ENCODE measurements at places on chromosomes 1 and 21. TPM values are rescaled to one million over a fixed set of nuclear protein-coding genes. Genes with fewer than 3 reads are reported as not detected.

GRCh38 chr1:78586572-78586971 is 33.7 kb upstream of the IFI44L start:
- H3K27me3 ChIP-seq, result peaks cover 5% of the 10 kb centered on the region
- H3K4me3 ChIP-seq, result no peak overlapping the region
- H3K4me1 ChIP-seq, result no peaks in the 10 kb centered on the region
- H3K36me3 ChIP-seq, result no peaks in the 10 kb centered on the region
- no peak overlapping the region for H3K27ac ChIP-seq

DNA sequence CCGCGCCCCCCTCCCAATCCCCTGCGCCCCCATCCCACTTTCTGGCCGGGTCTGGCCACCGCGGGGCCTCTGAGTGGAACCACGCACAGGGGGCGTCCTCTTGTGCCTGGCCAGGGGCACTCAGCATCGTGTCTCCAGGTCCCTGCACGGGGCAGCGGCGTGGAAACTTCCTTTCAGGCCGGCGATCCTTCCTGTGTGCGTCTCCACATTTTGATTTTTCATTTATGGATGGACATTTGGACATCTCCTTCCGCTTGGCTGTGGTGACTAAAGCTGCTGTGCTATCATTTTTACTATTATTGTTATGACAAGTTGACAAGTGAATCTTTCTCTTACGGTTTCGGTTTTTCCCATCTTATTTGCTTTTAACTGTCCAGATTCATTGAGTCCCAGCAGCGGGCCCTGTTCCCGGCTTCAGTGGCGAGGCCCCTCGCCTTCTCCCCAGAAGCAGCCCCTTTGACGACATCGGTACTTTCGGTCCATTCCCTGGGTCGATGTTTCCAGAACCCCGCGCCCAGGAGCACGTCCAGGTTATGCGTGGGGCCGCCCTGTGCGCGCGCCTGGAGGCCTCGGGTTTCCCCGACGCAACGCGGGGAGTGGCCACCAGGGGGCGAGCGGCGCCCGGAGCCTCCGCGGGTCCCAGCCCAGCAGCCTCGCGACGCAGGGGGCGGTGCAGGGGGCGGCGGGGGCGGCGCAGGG is 12.4 kb upstream of the SLC19A1 start:
- peaks cover 36% of the 10 kb centered on the region for H3K4me1 ChIP-seq
- H3K36me3 ChIP-seq, result no peaks in the 10 kb centered on the region
- peaks cover 3% of the 10 kb centered on the region for H3K27me3 ChIP-seq
- H3K27ac ChIP-seq, result peak overlapping the region; percentile 89
- DNase-seq, result peak; percentile 89

- H3K27me3 ChIP-seq, result no peaks in the 10 kb centered on the region
- DNase-seq, result no peak
- H3K27ac ChIP-seq, result no peak overlapping the region
- H3K4me3 ChIP-seq, result no peak overlapping the region
- peaks cover 21% of the 10 kb centered on the region for H3K4me1 ChIP-seq
- H3K36me3 ChIP-seq, result peaks cover 8% of the 10 kb centered on the region
Measured at GRCh38 chr21:43983860-43984420, 28.2 kb upstream of the TRAPPC10 start.

The LEFTY2 gene
- total RNA-seq, result not detected

GRCh38 chr1:34415140-34415539 is 238.4 kb downstream of the C1orf94 start:
- H3K27me3 ChIP-seq, result no peaks in the 10 kb centered on the region
- H3K27ac ChIP-seq, result no peak overlapping the region
- H3K4me3 ChIP-seq, result no peak overlapping the region
- no peaks in the 10 kb centered on the region for H3K36me3 ChIP-seq

DNA sequence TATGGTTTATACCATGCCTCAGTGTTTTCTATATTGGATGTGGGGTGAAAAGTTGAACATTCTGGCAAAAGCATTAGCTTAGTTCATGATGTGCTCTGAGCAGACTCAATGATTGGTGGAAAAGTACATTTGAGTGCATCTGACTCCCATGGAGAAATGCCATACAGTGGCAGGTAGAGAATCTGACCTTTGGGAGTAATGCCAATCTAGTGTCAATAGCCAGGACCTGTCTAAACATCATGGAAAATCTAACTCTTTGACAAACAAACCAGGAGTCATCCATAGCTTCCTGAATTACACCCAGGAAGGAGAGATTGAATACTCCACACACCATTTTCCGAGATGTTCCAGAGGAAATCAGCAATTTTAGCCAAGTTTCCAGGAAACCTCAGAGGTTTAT is 51.0 kb downstream of the XCL1 start:
- no peak overlapping the region for H3K27ac ChIP-seq
- no peaks in the 10 kb centered on the region for H3K4me1 ChIP-seq
- no peaks in the 10 kb centered on the region for H3K36me3 ChIP-seq
- DNase-seq, result no peak
- H3K27me3 ChIP-seq, result peaks cover 8% of the 10 kb centered on the region
- no peak overlapping the region for H3K4me3 ChIP-seq

DNA sequence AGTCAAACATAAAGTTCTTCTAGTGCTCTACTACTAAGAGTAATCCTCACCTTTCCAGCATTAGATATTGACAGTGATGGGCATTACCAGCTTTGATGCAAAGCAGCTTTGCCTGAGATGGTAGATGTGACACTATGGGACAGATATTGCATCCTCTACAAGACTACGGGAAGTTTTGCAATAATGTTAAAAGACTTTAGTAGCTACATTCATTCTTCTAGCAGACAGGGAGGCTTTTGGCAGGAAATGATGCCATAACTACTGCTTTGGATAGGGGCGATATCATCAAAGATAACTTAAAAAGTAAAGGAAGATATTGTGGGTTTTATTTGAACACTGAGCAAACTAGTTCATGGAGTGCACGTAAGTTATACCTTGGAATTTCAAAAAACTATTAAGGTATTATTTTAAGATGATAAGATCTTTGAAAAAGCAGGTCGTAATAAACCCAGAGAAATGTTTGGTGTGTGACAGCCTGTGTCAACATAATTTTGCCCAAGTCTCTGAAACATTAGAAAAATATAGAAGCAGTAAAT is 368.3 kb upstream of the TMPRSS15 start:
- H3K27ac ChIP-seq, result no peak overlapping the region
- no peaks in the 10 kb centered on the region for H3K27me3 ChIP-seq
- no peak overlapping the region for H3K4me3 ChIP-seq
- no peaks in the 10 kb centered on the region for H3K4me1 ChIP-seq
- DNase-seq, result no peak

The SLC66A1 gene
- total RNA-seq, result 5.3 TPM

DNA sequence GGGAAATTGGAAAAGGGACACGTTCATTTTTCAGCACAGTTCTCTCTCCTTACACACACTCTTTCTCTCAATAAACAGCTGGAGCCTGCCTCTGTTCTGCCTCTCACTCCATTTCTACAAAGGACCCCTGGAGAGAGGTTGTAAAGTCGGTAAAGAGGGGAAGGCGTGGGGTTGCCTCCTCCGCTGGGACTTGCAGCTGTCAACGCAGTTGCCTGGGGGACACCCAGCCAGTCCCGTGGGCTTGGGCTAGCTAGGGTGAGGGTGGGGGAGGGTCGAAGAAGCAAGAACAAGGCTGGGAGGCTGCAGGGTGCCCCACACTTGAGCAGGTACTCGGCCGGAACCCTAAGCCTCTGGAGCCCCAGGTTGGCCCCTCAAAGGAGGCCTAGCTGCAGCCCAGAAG is 27.6 kb downstream of the C1orf216 start:
- H3K27me3 ChIP-seq, result peaks cover 28% of the 10 kb centered on the region
- no peaks in the 10 kb centered on the region for H3K36me3 ChIP-seq

The TLCD4 gene
- total RNA-seq, result not detected

DNA sequence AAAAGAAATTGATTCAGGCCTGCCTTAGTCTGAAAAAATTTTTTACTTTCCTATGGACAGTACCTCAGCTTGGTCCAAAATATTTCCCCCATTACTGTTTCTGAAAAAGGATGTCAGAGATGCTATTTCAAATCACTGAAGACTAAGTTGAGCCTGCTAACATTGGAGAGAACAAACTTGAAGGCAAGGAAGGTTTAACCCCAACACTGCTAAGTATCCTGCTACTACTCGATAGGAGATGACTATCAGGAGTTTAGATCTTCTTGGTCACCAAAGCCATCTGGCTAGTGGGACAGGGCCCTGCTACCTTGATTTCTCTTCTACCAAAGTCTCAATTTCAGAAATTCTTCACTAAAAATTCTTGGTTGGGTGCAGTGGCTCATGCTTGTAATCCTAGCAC is 22.7 kb upstream of the POGZ start:
- no peak overlapping the region for H3K27ac ChIP-seq
- no peak overlapping the region for H3K4me3 ChIP-seq
- H3K4me1 ChIP-seq, result no peaks in the 10 kb centered on the region

- H3K27me3 ChIP-seq, result peaks cover 2% of the 10 kb centered on the region
- no peaks in the 10 kb centered on the region for H3K36me3 ChIP-seq
- no peak for DNase-seq
- H3K4me3 ChIP-seq, result no peak overlapping the region
- no peaks in the 10 kb centered on the region for H3K4me1 ChIP-seq
Measured at GRCh38 chr21:15976807-15977206, 247.0 kb downstream of the USP25 start.

GRCh38 chr1:59499273-59499942 is 202.5 kb downstream of the FGGY start:
- DNase-seq, result peak; percentile 2
- peaks cover 4% of the 10 kb centered on the region for H3K36me3 ChIP-seq
- H3K4me1 ChIP-seq, result peaks cover 4% of the 10 kb centered on the region
- no peak overlapping the region for H3K27ac ChIP-seq
- no peaks in the 10 kb centered on the region for H3K27me3 ChIP-seq
- no peak overlapping the region for H3K4me3 ChIP-seq

GRCh38 chr1:34668063-34668462 is 86.8 kb upstream of the GJB5 start:
- H3K27ac ChIP-seq, result no peak overlapping the region
- H3K36me3 ChIP-seq, result no peaks in the 10 kb centered on the region
- H3K27me3 ChIP-seq, result peaks cover 11% of the 10 kb centered on the region
- H3K4me3 ChIP-seq, result no peak overlapping the region
- no peaks in the 10 kb centered on the region for H3K4me1 ChIP-seq

DNA sequence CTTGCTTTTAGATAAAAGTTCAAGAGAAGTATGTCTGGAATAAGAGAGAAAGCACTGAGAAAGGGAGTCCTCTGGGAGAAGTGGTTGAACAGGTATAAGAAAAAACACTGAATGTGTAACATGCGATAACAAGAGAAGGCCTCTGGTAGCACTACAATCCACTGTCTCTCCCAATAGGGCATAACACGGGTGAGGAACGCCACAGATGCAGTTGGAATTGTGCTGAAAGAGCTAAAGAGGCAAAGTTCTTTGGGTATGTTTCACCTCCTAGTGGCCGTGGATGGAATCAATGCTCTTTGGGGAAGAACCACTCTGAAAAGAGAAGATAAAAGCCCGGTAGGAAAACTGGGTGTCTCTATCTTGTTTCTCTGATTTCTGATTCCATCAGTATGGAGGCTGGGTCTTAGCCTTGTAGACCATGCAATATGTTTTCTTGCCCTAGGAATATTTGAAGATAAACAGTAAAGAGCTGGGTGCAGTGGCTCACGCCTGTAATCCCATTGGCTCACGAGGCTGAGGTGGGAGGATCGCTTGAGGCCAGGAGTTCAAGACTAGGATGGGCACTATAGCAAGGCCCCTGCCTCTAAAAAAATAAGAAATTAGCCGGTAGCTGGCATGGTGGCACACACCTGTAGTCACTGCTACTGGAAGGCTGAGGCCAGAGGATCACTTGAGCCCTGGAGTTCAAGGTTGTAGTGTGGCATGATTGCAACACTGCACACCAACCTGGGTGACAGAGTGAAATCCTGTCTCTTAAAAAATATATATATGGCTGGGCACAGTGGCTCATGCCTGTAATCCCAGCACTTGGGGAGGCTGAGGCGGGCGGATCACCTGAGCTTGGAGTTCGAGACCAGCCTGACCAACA is 40.4 kb downstream of the DAP3 start:
- peak; percentile 55 for DNase-seq
- H3K36me3 ChIP-seq, result peaks cover 35% of the 10 kb centered on the region

- H3K27ac ChIP-seq, result no peak overlapping the region
- no peak overlapping the region for H3K4me3 ChIP-seq
- DNase-seq, result no peak
Measured at GRCh38 chr1:57404884-57405283, 19.0 kb downstream of the DAB1 start.

DNA sequence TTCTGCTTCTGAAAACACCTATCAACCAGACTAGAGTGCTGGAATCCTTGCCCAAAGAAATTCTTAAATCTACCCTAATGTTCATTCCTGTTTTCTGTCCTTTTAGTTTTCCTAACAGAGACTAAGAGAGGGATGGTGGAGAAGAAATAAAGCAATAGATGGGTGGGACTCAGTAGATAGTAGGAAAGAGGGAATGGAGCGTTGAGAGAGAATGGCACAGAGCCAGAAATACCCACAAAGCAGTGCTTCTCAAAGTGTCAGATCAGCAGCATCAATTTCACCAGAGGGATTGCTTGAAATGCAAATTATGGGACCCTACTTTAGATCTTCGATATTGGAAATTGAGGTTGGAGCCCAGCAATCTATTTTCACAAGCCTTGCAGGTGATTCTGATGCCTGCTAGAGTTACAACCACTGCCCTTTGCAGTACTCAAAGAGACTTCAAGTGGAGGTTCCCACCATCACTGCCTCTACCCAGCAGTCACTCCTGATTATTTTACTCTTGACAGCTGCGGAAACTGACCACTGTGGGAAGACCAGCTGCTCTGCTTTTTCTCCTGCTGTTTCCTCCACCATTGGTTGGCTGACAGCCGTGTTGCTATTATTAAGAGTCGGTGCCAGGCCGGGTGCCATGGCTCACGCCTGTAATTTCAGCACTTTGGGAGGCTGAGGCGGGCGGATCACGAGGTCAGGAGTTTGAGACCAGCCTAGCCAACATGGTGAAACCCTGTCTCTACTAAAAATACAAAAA is 11.4 kb upstream of the PRPF3 start:
- no peak overlapping the region for H3K27ac ChIP-seq
- H3K36me3 ChIP-seq, result peaks cover 21% of the 10 kb centered on the region
- no peaks in the 10 kb centered on the region for H3K27me3 ChIP-seq
- no peak overlapping the region for H3K4me3 ChIP-seq
- H3K4me1 ChIP-seq, result no peaks in the 10 kb centered on the region

GRCh38 chr21:33924766-33925100 is 9.1 kb upstream of the ATP5PO start:
- H3K4me3 ChIP-seq, result no peak overlapping the region
- peaks cover 4% of the 10 kb centered on the region for H3K36me3 ChIP-seq
- H3K27me3 ChIP-seq, result peaks cover 2% of the 10 kb centered on the region
- H3K4me1 ChIP-seq, result peaks cover 15% of the 10 kb centered on the region
- H3K27ac ChIP-seq, result peak overlapping the region; percentile 18
- DNase-seq, result no peak

The IGSF21 gene
- not detected for total RNA-seq

The KRTAP20-2 gene
- total RNA-seq, result not detected

- H3K27ac ChIP-seq, result peak overlapping the region; percentile 95
- H3K27me3 ChIP-seq, result peaks cover 21% of the 10 kb centered on the region
- peak overlapping the region; percentile 87 for H3K4me3 ChIP-seq
- H3K36me3 ChIP-seq, result no peaks in the 10 kb centered on the region
- peaks cover 59% of the 10 kb centered on the region for H3K4me1 ChIP-seq
Measured at GRCh38 chr1:161725908-161726472, 4.6 kb downstream of the FCRLB start.

Data from activated CD8-positive, alpha-beta T cell treated with anti-CD3 and anti-CD28 coated beads, Interleukin-2, amount 10 ng/mL, durations not matched to agents 7 days and 5 days (primary cell).